ENCODE measurements at places on chromosomes 11 and 22.
A peak's percentile ranks its signal among the peaks of the same experiment; 100 is the strongest.

- no peak for DNase-seq
Measured at GRCh38 chr11:49208006-49208721, at the start of gene FOLH1. TSS of gene FOLH1 (minus strand) at chr11:49208602. CDS start at chr11:49208409, 193 bp downstream.

- DNase-seq: no peak
Measured at GRCh38 chr11:44305026-44305469, 4.9 kb downstream of the ALX4 start.

DNA sequence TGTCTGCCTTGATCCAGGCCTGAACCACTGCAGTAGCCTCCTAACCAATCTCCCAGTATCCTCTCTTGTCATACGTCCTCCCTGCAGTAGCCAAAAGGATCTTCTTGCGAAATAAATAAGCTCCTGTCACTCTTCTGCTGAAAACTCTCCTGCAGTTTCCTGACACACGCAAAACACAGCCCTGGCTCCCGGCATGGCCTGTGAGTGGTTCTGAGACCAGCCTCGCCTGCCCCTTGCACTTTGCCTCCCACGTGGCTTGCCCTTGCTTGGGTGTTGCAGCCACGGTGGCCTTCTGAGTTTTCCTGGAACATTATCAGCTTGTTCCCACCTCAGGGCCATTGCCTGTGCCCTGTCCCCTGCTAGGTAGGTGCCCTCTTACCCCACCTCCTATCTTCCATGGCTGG is 7.2 kb downstream of the ZC3H7B start:
- DNase-seq: no peak

DNA sequence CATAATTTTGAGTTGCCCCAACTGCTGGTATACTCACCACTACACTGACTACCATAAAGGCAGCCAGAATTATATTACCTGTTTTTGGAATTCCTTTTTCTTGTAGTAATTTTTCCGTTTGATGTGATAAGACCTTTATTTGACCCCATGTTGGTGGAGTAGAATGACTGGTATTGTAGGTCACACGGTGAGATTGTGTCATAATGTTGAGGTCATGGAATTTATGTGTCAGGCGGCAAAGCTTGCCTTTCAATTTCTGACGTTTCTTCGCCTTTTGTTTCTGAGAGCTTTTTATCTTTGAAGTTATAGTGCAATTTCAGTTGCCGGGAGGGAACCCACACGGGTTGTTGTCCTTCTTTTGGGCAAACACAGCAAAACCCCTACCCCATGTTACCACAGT is 13.0 kb downstream of the OR52K1 start:
- DNase-seq: no peak

- no peak for DNase-seq
Measured at GRCh38 chr11:60872124-60872960, 5.0 kb downstream of the ZP1 start.

GRCh38 chr22:27456696-27457503 is 344.7 kb downstream of the MN1 start:
- no peak for DNase-seq

DNA sequence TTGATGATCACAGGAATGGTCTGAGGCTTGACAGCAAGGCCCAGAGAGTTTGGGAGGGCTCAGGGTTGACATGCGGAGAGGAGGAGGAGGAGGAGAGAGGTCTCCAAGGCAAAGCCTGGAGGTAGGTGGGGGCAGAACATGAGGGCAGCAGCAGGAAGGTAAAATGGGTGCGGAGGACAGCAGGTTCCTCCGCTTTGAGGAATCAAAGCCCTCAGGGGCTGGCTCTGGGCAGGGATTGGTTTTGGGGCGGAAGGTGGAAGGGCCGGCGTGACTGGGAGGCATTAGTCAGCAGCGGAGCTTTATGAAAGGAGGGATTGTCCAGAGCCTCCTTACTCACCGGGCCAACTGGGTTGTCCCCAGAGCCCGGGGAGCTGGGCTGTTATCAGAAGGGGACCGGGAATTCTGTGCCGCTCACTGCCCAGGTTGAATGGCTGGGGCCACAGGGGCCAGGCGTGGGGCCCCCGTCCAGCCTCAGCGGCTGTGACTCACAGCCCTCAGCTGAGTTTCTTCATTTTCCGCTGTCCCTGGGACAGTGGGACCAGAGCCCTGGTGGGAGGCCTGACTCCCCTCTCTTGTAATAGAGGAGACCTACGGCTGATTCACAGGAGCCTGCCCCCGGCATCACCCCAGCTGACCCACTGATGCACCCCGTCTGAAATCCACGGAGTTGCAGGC is 36.2 kb downstream of the LIF start:
- DNase-seq: no peak

GRCh38 chr22:26651815-26652214 is 5.6 kb upstream of the MIAT start:
- DNase-seq: no peak

DNA sequence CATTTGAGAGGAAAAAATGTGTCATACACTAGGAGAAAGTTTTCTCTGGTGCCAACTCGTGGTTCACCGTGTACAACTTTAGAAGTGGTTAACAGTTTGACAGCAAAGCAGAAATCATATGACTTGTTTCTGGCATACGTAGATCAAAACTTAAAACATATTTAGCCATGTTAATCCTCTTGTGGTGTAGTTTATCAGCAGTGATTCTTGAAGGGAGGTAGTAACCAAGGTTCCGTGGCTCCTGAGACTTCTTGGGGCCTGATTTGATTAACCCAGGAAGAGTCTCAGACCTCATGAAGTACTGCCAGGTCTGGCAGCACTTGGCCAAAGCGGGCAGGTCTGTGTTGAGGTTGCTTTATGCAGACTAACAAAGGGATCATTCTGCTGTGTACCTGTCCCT is 40.5 kb downstream of the SREBF2 start:
- no peak for DNase-seq

- DNase-seq: no peak
Measured at GRCh38 chr11:66203847-66204246, 64.6 kb upstream of the RAB1B start.

DNA sequence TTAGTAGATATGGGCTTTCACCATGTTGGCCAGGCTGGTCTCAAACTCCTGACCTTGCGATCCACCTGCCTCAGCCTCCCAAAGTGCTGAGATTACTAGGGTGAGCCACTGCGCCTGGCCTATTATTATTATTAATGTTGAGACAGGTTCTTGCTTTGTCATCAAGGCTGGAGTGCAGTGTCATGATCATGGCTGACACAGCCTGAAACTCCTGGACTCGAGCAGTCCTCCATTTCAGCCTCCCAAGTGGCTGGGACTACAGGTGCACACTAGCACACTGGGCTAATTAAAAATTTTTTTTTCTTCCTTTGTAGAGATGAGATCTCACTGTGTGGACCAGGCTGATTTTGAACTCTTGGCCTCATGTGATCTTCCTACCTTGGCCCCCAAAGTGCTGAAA is 102.0 kb downstream of the STIM1 start:
- DNase-seq: no peak

- no peak for DNase-seq
Measured at GRCh38 chr11:44305470-44306051, 4.4 kb downstream of the ALX4 start.

DNA sequence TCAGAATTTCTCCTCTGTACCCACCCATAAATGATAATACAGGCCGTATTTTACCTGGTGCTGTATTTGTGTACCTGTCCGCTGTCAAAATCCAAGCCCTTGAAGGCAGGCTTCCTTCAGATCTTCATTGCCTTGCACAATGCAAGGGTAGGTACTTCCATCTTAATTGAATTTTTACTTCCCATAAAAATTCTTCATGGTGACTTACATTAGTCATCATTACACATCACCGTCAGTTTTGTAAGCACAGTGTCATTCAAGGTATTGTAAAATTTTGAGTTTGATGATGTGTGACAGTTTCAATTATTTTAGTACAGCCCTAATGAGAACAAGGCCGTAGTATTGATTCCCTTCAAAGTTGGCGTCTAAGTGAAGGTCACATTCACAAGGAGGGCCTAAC is 770 bp upstream of the TSG101 start:
- no peak for DNase-seq

- DNase-seq: no peak
Measured at GRCh38 chr11:2459016-2459725, 14.4 kb downstream of the KCNQ1 start.

DNA sequence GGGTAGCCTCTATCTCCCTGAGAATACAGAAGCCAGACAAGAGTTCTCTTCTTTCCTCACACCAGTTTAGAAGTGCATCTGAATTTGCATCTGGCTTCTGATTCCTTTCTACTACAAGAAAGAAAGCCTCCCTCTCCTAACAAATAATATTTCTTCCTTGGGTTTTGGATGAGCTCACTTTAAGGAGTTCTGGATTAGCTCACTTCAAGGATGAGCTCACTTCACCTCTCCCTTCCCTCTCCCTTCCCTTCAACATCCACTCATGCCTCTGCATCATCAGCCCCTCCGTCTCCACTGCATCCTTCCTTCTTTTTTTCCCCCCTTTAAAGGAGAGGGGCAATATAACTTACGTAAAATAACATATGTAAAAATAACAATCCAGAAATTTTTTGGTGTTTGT is 1.6 kb upstream of the MTNR1B start:
- no peak for DNase-seq

DNA sequence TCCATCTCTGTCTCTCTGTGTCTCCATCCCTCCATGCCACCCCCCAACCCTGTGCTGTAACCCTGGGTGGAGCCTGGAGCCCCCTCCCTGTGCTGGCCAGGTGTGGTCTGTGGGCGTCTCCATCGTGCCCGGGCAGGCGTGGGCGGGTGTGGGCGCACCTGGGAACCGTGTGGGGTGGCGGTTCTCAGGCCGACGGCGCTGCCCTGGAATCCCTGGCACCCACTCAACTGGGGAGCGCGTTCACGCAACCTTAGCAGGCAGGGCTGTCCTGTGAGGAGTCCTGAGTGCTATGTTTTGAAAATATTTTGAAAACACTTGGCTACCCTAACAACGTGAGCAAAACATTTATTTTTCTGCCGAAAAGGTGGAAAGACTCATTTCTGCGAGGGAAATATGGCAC is 4.7 kb downstream of the TNNT3 start:
- no peak for DNase-seq

DNA sequence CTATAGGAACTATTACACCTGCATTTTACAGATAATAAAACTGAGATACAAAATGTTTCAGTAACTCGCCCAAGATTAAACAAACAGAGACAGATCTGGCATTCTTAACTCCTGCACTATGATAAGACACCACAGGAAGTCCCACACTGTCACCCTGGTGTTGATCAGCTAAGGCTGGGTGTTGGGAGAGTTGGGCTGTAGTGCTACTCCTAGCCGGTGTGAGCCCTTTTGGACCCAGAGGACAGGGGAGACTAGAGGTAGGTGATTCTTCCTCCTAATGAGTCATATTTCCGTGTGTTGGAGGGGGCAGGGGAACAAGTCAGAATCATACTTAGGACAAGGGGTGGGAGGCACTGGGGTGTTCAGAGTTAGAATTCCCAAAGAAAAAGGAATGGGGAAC is 353.2 kb upstream of the TENM4 start:
- no peak for DNase-seq

DNA sequence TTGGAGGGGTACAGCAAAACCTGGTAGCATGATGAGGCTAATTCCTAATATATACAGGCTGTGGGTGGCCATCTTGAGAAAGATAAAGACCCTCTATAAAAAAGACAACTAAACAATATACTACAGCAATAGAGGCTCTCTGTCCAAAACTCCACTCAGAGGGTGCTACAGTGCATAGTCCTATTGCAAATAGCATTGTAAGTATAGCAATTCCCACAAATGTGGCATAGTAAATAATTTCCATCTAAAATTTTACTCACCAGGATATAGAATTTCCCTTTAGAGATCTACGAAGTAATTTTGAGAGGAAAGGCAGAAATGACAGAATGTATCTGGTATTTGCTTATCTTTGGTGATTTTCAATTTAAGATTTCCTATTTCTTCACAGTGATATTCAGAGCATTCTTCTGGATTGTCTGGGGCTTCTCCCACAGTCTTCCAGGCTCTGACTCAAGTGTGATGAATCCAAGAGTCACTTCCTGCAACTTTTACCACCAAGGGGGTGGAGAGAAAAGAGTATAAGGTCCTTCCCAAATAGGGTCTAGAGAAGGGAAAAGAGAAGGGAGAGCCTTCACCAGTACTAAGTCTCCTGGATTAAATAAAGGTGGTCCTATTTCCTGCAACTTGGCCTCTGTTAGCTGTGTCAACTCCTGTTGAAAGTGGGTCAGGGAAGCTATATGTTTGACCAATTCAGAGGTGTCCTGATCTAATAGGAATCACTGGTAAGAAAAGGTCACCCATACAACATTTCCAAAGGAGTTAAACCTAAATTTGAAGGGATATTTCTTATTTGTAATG is 1054.7 kb upstream of the CNTN5 start:
- no peak for DNase-seq

GRCh38 chr22:32926600-32926999 is 125.1 kb downstream of the TIMP3 start:
- peak; percentile 12 for DNase-seq

GRCh38 chr22:47678048-47678447 is 915.6 kb downstream of the TBC1D22A start:
- DNase-seq: no peak

DNA sequence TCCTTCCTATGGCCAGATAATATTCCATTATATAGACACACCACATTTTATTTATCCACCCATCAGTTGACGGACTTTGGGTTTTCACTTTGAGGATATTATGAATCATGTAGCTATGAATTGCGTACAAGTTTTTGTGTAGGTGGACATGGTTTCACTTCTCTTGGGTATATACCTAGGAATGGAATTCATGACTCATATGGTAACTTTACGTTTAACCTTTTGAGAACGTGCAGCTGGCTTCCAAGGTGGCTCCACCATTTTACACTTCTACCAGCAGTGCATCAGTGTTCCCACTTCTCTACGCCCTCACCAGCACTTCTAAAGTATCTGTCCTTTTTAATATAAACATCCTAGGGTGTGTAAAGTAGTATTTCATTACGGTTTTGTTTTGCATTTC is 112.0 kb downstream of the PLEKHA7 start:
- no peak for DNase-seq

DNA sequence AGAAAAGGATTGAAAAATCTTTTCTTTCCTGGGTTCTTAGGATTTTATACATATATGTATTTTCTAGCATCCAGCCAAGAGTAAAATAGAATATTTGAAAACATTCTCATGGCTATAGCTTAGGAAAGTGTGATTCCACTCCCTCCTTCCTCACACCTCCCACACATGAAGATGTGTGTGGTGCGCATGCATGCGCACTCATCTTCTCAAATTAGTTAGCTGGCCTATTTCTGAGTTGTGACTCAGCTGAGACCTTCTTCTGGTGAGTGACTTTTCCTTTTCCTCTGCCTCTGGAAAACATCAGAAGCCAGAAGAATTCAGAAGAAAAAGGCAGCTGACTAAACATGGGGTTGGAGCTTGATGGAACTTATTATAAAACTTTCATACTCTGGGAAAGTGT is 149.8 kb downstream of the OR4C45 start:
- no peak for DNase-seq

DNA sequence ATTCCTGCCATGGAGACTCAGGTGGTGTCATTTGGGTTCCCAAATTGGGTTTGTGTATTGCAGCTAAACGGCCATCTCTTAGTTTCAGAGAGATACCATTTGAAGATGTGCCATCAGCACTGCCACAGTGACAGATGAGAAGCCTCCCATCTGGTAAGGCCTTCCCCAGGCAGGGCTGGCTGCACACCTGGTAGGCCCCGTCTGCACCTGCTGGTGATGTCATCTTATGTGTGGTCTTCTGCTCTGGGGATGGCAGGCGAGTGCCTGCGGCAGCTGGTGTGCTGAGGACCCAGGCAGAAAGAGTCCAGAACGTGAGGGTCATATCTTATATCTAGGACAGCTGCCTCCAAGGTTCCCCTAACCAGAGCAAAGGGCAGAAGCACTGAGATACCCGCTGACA is 100.6 kb downstream of the CSNK2A3 start:
- DNase-seq: peak; percentile 52

All from NCI-H2171 (cell line).